ENCODE measurements at places on chromosomes 6 and 20. TPM values are rescaled to one million over a fixed set of nuclear protein-coding genes. Genes with fewer than 3 reads are reported as not detected.

DNA sequence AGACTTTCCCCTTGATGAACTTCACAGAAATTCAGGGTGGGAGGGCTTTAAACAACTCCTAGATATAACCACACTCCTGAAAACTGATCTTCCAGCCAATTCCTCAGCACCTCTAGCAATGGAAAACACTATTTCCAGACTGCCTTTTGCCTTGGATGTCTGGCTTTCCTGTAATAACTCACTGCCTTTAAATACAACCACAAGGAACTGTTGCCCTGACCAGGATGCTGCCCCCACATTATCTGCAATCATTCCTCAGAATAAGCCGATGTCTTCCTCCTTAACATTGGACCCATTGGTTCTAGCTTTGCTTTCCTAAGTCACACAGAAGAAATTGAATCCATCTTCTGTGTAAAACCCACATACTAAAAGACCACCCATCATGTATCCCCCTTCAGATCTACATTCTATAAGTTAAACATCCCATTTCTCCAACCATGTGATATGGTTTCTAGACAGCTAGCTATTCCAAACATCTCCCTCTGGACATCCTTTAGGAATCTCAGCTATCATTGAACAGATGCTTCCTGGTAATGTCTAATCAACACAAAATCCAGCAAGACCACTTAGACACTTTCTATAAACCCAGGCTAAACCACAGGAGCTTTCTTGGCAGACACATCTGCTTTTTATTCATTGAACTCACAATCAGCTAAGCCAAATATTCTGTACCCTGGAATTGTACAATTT lies 95.9 kb upstream of the KCNQ5 start:
- H3K4me3 ChIP-seq: no peak overlapping the region
- no peak overlapping the region for H3K27ac ChIP-seq
- no peaks in the 10 kb centered on the region for H3K4me1 ChIP-seq
- no peak for DNase-seq
- no peaks in the 10 kb centered on the region for H3K27me3 ChIP-seq

FAM217A gene
- not detected for total RNA-seq

- H3K4me1 ChIP-seq: no peaks in the 10 kb centered on the region
- no peak overlapping the region for H3K27ac ChIP-seq
- no peaks in the 10 kb centered on the region for H3K27me3 ChIP-seq
- H3K4me3 ChIP-seq: no peak overlapping the region
Observed at GRCh38 chr6:161409353-161409752, 135.5 kb upstream of the AGPAT4 start.

SLC22A3 gene
- total RNA-seq: 37.7 TPM

DNA sequence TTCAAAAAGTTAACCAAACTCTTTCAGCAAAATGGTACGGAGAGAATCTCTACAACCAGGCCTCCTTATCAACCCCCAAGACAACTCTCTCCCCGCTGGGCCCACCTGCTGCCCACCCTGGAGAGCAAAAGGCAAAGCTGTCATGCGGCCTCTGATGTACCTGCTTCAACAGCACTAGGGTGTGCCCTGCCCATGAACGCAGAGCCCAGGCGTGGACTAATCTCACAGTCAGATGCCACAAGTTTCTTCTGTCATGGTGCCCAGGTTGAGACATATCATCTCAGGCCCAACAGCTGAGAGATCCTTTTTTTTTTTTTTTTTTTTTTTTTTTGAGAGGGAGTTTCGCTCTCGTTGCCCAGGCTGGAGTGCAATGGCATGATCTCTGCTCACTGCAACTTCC lies 26.3 kb downstream of the SLC2A4RG start:
- no peaks in the 10 kb centered on the region for H3K4me1 ChIP-seq
- peaks cover 21% of the 10 kb centered on the region for H3K36me3 ChIP-seq
- no peaks in the 10 kb centered on the region for H3K27me3 ChIP-seq

- H3K4me3 ChIP-seq: no peak overlapping the region
- H3K27ac ChIP-seq: no peak overlapping the region
- H3K4me1 ChIP-seq: peaks cover 8% of the 10 kb centered on the region
- no peak for DNase-seq
- H3K36me3 ChIP-seq: no peaks in the 10 kb centered on the region
Observed at GRCh38 chr6:81822568-81822967, 70.1 kb upstream of the TENT5A start.

NKX2-2 gene
- total RNA-seq: not detected

DEFB125 gene
- total RNA-seq: not detected

Data from lower lobe of right lung (tissue), 2 donors.